Activated effector memory CD4-positive, alpha-beta T cell treated with anti-CD3 and anti-CD28 coated beads, Interleukin-2, amount 50 U/mL, for 16 hours (primary cell): ENCODE measurements at places on chromosomes 2 and 18.

DNA sequence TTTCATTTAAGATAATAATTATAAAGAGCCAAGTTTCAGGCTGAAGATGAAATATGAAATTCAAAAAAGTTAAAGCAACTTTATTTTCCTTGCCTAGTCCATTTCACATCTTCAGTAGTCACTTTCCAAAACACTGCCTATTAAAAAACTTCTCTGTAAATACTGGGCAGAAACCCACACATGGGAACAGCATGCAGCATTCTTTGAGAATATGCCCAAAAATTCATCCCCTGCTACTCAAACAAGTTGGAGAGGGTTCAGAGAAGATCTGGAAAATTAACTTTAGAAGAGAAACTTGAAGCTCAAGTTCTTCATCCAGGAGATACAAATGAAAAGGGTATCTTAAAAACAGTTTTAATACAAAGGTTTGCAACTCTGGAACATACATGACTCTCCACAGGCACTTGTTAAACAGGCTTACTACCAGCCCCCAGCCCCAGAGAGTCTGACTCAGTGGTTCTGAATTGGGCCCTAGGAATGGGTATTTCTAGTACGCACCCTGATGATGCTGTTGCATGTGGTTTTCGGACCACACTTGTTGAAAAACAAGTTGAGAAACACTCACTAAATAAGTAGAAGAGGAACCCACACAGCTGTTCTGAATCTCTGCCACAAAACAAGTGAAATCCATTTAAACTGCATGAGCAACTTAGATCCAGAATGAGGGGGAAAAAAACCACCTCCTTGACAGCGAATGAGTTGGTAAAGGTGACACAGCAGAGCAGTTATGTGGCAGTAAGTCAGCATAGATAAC lies 329.1 kb downstream of the SATB2 start:
- DNase-seq = no peak

DNA sequence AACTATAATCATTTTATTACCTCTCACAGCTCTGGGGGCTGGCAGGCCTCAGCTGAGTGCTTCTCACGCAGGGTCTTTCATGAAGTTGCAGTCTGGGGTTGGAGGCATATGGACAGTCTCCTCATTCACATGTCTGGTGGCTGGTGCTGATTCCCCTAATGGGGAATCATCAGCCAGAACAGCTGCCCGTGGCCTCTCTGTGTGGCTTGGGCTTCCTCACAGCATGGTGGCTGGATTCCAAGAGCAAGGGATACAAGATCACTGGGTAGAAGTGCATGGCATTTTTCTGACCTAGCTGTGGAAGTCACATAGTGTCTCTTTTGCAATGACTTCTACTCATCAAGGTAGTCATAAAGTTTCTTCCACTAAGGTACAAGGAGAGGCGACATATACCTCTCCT lies 59.0 kb upstream of the LAPTM4A start:
- DNase-seq = no peak

DNA sequence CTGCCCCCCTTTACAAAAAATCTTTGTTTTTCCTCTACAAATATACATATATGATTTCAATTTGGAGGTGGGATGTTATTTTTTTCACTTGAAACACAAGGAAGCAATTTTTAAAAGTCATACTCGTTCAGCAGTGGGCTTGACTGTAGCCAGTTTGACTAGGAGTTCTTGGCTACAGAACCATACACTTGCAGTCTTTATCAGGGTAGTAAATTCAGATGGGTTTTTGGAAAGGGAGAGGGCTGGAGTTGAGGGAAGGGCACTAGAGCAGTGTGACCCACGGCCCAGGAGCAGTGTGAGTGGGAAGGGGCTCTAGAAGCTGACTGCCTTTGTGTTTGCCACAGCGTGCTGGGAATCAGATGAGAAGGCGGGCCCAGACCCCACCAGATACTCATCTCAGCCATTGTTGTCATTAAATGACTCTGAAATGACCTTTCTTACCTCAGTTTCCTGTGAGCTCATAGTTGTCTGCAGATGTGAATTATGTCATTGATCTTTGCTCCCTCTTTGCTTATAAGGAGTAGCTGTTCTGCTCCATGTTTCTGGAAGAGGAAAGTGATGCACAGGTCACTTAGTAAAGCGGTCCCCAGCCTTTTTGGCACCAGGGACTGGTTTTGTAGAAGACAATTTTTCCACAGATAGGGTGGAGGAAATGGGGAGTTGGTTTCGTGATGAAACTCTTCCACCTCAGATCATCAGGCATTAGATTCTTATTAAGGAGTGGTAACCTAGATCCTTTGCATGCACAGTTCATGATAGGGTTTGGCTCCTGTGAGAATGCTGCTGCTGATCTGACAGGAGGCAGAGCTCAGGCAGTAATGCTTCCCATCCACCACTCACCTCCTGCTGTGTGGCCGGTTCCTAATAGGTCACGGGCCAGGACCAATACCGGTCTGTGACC lies 116.8 kb downstream of the SPTBN1 start:
- DNase-seq = peak; percentile 80

DNA sequence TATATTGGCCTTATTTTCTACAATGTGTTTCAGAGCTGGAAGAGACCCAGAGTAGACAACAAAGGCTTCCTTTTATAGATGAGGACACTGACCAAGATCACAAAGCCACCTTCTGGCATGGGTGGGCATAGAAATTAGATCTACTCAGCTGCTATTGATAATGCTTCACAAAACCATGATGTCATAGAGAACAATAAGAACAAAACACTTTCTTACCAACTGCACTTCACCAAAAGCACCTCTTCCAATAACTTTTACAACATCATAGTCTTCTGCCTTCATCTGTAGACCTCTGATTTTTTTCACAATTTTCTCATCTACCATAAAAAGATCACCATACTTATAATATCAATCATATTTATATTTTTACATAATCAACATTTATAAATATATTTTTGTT lies 58.1 kb downstream of the ROCK2 start:
- DNase-seq = no peak

- DNase-seq = no peak
These were observed 77.4 kb downstream of the TXNL1 start for GRCh38 chr18:56560992-56561391.

GRCh38 chr18:54250846-54251261 lies 18.5 kb upstream of the POLI start:
- DNase-seq = no peak

GRCh38 chr18:78882585-78882984 lies 97.0 kb upstream of the SALL3 start:
- no peak for DNase-seq

DNA sequence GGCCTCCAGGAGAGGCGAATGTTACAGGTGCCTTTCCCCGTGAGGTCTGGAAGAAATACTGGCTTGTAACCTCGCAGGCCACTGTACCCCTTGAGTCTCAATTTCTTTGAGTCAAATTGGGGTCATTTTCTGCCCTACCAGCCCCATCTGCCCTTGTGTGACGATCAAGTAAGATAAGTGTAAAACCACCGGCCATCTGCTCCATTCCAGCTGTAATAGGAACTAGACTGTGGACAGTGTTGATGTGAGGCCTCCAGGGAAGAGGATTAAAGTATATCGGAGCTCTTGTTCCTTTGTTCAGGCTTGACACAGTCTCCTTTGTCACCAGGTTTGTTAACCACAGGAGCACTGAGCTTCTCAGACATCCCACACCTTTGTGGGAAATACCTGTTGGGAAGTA lies 65.6 kb downstream of the MRPS9 start:
- no peak for DNase-seq

DNA sequence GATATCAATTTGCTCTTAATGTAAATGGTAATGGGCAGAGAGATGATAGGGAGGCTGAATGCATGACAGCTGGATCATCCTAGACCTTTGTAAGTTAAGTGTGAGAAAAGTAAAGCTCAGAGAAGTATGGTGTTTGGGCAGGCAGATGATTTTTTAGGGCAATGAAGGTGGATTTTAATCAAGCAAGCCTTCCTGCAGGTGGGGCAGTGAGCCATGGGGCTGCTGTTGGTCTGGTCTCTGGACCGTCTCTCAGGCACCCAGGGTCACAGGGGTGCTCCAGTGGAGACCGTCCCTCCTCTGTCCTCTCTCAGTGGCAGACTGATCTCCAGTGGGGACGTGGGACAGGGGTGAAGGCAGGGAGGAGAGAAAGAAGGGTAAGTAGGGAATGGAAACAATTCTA lies 69.8 kb upstream of the STK17B start:
- no peak for DNase-seq

- DNase-seq = no peak
These were observed 108.9 kb upstream of the IL1R2 start for GRCh38 chr2:101882769-101883307.

DNA sequence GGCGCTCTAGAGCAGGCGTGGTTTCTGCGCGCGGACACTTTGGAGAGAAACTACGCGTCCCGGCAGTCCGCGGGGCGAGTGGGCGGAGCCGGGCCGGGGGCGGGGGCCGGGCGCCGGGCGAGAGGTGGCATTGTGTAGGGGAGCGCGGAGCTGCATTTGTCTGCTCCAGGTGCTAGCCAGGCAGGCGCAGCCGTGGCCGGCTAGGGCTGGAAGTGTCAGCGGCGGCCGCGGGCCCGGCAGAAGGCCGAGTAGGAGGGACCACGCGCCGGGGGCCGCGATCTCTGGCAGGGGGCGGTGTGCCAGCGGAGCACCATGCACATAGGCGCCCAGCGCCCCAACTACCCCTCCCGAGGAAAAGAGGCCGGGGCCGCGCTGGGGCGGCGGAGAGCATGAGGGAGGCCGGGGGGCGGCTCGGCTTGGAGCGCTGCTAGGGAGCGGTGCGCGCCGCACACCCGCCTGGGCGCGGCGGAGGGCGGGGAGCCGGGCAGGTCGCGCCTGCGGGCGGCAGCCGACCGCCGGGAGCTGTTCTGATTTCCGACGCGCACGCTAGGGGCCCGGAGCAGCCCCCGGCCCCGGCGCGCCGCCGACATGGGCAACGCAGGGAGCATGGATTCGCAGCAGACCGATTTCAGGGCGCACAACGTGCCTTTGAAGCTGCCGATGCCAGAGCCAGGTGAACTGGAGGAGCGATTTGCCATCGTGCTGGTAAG lies at the start of gene FMNL2:
TSS of gene FMNL2 (plus strand) at position 159 of the 710 bp plus-strand sequence.
- DNase-seq = peak; percentile 66

DNA sequence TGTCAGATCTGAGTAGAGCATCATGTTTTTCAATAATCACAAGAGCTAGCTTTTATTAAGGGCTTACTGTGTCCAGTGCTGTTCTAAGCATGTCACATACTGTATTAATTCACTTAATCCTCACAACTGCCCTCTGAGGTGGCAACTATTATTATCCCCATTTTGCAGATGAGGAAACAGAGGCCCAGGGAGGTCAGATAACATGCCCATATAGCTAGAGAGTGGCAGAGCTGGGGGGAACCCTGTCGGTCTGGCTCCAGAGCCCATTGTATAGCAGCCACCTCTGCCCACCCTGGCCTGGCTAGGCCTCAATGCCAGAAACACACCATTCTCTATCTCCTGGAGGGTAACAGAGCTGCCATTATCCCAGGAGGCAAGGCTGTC lies 113.2 kb downstream of the B3GNT2 start:
- no peak for DNase-seq

- DNase-seq = peak; percentile 39
These were observed 168.7 kb upstream of the NCK2 start for GRCh38 chr2:105576050-105576439.

- DNase-seq = peak; percentile 66
These were observed 57.5 kb downstream of the ZRANB3 start for GRCh38 chr2:135473567-135473966.

GRCh38 chr2:150045601-150046000 lies 441.9 kb downstream of the RND3 start:
- no peak for DNase-seq

GRCh38 chr18:62499263-62499650 lies 23.6 kb upstream of the ZCCHC2 start:
- no peak for DNase-seq
